HFF-Myc (cell line): ENCODE measurements at places on chromosomes 13 and 19.
A peak's percentile ranks its signal among the peaks of the same experiment; 100 is the strongest.

- peak; percentile 66 for DNase-seq
Observed at GRCh38 chr19:11693505-11694499, 44.9 kb downstream of the ZNF823 start.

DNA sequence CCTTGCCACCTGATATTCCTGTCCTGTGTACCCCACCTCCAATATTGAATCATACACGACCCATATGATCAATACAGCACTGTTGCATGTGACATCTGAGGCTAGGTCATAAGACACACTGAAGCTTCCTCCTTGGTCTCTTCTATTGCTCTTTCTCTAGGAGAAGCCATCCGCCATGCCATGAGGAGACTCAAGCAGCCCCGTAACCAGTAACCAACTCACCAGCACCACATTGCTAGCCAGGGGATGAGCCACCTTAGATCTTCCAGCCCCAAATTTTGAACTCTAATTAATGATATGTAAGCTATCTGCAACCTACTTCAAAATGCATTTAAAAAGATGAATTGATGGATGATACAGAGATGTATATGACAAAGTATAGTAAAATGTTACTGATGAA lies 28.6 kb downstream of the ZNF557 start:
- DNase-seq = no peak

DNA sequence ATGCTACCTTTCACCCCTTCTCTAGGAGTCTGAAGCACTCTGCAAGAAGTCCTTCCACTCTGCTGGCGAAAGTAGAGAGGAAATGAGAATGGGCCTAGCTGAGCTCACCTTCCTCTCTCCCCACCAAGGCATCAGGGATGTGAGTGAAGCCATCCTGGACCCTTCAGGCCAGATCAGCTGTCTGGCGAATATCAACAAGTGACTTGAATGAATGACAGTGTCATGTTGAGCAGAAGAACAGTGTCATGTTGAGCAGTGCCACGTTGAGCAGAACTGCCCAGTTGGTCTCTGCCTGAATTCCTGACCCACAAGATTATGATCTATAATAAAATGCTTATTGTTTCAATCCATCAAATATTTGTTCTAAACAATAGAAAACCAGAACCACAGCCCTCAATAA lies 166.2 kb upstream of the RFC3 start:
- no peak for DNase-seq

- no peak for DNase-seq
Observed at GRCh38 chr13:24747248-24748060, 16.5 kb upstream of the RNF17 start.

- DNase-seq = peak; percentile 3
Observed at GRCh38 chr13:94192431-94192975, 287.0 kb downstream of the DCT start.

DNA sequence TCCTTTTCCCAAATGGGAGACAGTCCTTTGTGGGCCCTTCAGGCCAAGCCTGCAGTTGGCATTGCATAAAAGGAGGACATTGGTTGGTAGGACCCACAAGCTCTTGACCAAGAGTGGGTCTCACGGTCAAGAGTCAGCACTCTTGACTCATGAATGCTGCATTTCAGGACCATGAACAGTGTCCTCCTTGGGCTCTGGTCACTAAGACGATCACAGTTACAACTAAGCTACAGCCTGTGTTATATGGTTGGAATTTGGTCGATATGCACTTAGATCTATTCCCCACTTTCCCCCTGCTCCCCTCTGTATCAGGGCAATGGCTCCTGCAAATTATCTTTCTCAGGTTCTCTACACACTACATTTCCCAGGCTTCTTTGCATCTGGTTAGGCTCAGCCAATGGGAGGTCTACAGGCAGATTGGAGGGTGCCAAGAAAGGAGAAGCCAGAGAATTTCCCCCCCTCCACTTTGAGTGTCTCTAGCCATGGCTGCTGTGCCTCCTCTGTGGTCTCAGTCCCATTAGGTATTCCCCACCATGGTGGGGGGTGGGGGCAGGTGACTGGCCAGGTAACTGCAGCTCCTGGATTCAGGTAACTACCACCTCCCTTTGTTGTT lies 3.1 kb upstream of the OLFM2 start:
- DNase-seq = no peak

- no peak for DNase-seq
Observed at GRCh38 chr13:111949311-111949710, 117.6 kb upstream of the SOX1 start.
